ENCODE measurements at places on chromosomes 5 and 9.

DNA sequence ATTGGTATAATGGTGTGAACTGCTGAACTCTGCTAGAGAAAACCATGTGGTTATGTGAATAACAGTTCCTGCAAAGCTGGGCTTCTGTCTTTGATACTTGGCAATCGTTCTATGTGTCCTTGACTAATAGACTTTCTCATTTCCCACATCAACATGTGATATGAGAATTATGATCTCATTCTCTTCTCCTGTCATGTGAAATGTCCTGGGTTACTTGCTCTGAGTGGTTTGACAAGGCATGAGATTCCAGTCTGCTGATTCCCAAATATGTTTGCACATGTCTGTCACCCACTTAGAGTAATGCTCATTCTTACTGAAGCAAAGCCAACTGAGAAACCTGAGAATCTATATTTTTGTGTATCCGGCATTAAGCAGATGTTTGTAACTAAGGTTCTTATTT is 141.2 kb downstream of the PARP8 start:
- DNase-seq: peak; percentile 52

DNA sequence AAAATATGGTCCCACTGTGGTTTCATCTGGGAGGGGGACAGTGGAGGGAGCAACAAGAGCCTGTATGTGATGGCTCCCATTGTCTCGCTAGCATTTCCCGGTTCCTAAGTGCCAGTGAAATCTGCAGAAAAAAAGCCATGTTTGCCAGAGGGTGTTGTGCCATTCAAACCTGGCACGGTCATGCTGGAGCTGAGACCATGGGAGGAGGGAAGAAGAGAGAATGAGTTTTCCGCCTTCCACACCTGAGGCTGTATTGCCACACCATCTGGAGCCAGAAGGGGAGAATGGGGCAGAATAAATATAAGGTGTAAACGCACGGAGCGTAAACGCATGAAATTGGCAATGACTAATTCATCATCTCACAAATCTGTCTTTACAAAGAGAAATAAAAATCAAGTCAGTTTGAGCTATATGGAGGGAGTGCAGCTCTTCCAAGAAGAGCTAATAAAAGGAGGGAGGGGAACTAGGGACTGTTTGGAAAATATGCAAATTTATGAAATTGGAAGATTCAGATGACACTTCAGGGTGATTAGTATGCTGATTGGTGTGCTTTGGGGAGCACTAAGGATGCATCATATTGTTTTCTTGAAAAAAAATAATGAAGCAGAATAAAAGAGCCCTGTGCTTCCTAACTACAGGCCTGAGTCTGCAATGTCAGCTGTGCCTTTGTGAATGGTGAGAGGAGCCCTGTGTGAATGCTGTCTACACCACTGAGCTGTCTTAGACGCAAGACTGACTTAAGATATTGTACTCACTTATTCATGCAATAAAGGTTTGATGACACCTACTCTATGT is 237.9 kb downstream of the NSG2 start:
- no peak for DNase-seq

DNA sequence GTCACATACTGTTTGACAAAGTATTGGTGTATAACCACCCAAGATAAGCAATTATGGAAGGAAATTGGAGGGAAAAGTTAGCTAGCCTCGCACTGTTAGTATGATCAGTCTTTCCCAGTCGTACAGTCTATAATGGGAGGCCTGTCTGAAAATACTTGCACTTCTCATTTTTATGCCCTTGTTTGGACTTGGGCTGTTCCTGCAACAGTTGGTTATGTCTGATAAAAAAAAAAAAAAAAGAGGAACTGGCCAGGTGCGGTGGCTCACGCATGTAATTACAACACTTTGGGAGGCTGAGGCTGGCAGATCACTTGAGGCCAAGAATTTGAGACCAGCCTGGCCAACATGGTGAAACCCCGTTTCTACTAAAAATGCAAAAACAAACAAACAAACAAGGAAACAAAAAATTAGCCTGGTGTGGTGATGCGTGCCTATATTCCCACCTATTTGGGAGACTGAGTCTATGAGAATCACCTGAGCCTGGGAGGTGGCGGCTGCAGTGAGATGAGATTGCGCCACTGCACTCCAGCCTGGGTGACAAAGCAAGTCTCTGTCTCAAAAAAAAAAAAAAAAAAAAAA is 58.3 kb upstream of the ANKRD33B start:
- no peak for DNase-seq

- DNase-seq: no peak
These were observed 253.4 kb downstream of the NR2F1-AS1 start for GRCh38 chr5:93327605-93328004.

- no peak for DNase-seq
These were observed 486.1 kb downstream of the KDM4C start for GRCh38 chr9:7243838-7244237.

- no peak for DNase-seq
These were observed at the start of gene SUSD3 for GRCh38 chr9:93058355-93059010. TSS of gene SUSD3 (plus strand) at chr9:93058701. CDS start at chr9:93058743, 42 bp downstream.

DNA sequence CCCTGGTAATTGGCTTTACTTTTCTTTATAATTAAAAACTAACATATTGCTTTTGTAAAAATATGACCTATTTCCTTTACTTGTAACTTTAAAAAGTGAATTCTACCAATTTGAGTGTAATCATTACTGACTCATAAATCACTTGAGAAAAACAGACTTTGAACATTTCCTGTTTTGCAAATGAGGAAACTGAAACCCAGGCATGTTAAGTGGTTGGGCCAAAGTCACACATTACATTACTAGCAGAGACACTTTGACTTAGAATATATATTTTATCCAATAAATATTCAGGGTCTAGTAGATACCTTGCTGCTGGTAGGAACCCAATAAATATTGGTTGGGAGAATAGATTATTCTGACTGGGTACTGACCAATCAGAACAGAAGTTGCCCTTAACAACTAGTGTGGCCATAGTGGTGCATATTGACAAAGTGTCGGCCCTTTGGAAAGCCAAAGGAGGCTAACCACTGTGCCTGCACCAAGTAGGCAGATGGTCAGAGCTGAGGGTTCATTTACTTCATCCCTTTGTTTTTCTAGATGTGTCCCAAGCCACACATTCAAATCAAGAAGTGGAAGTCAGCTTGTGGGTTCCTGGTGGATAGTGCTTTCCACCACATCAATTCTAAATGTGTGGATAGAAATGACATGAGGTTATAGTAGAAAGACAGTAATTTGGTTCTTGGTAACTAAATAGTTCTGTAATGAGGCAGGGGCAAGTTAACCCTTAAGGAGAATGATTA is 365.1 kb upstream of the RIOK2 start:
- no peak for DNase-seq

DNA sequence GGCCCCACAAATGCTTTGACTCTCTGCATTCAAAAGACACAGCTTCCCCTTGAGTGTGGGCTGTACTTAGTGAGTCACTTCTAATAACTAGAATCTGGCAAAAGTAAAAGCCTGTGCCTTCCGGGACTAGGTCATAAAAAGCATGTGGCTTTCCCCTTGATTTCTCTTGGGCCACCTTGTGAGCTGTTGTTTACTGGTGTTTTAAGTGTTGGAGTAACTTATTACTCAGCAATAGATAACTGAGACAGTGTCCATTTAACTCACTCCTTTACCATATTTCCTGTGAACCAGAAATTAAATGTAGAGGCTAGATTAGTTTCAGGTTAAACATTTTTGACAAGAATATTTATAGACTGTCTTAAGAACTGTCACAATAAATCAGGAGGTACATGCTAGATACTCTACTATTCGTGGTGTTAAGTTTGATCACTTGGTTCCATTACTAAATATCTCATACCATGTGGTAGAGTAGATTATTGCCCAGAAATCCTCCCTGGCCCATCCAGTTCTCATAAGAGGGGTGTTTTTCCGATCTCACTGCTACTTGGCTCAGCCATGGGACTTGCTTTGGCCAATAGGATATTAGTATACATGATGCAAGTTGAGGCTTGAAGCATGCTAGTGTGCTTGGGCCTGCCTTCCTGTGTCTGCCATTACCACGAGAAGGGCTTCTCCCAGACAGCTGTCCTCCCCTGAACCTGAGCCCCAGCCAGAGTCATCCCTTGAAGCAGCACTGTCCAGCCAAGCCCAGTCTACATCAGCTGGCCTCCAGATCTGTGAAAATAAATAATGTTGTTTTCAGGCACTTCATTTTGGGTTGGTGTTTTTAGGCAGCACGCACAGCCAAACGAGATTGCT is 10.4 kb upstream of the CMBL start:
- no peak for DNase-seq

DNA sequence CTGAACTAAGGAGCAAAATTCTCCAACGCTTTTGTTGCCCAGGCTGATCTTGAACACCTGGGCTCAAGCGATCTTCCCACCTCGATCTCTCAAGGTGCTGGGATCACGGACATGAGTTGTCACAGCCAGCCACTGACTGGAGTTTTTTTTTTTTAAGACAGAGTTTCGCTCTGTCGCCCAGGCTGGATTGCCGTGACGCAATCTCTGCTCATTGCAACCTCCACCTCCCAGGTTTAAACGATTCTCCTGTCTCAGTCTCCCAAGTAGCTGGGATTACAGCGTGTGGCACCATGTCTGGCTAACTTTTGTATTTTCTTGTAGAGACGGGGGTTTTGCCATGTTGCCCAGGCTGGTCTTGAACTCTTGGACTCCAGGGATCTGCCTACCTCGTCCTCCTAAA is 58.2 kb downstream of the EHMT1 start:
- no peak for DNase-seq

DNA sequence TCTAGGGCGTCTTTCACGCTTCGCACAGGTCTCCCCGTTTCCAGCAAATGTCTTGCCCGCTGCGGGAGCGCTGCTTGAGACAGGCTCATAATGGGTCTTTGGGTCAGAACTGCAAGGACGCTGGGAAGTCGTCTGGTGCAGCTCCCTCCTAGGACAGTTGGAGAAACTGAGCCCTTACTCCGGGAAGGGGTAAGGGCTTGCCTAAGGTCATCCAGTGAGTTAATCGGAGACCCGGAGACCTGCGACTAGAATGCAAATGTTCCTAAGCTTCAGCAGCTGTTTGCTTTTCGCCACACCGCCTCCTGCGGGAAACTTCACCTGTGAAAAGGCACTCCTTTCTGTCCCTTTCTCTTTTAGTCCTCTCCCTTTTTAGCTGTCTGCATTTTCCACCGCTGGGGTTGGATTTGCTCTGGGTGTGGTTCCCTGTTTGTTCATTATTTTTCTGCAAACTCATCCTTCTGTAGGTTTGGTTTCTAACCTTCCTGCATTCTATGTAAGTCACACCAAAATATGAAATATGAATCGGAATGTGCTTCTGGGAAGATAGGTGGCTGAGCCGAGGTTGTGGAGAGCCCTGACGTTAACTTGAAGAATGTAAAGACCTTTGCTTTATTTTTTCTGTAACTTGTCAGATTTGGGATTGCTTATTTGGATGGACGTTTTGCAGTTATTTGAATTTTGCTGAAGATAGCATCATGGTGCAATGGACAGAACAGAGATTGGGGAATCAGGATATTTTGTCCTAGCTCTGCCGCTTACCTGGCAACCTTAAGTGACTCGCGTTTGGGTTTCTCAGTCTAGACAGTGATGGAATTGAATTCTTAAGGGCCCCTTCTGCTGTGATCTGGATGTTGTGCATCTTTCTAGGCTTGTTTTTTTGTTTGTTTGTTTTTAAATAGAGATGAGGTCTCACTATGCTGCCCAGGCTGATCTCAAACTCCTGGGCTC is 909 bp downstream of the SLC36A1 start:
- DNase-seq: no peak

DNA sequence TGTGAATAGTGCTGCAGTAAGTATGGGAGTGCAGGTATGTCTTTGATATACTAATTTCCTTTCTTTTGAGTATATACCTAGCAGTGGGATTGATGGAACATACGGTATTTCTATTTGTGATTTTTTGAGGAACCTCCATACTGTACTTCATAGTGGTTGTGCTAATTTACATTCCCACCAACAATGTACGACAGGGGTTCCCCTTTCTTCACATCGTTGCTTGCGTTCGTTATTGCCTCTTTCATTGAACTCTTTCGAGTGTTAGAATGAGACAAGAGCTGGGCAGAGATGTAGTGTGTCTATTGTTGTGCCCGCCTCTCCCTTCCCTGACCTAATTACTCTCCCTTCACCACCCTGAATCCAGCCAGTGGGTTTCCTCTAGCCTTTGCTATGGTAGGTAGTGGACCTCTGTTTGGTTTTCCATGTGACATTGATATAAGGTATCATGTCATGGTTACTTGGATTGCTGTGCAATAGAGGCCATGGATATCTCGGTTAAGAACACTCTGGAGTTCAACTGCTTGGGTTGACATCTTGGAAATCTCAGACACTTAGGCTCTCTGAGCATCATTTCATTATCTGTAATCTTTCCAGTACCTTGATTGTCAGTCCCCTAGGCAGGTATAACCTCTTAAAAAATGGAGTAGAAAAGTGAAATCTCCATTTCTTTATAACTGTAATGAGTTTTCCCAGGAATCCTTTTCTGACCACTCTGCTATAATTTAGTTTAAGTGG is 19.5 kb downstream of the AOPEP start:
- no peak for DNase-seq

DNA sequence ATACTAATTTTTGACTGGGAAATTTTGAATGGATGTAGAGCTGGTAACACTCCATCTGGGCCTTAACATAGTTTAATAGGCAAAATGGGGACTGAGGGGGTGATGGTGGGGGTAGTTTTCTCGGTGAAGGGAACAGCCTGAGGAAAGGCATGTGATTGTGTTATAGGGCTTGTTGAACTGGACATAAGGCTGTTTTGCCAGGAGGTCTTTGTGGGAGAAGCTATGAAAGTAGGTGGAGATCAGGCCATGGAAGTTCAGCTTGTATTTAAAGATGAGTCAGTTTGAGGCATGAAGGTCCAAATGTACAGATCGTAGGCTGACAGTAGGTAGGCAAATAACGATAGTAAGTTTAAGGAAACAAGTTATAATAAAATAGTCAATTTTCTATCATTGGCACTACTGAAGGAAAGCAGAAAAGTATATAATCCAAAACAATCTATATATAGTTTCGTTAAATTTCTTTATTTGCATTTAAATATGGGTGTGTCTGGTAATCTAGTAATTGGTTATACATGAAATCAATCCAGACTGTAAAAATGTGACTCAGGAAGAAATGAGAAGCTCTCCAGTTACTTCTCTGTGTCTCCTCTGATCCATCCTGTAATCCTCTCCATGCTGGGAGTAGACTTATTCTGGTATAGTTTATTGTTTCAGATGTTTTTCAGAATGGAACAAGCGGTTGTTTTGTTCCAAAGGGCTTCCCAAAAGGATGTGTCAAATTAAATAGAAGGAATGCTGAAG is 2.8 kb downstream of the CSNK1G3 start:
- no peak for DNase-seq

DNA sequence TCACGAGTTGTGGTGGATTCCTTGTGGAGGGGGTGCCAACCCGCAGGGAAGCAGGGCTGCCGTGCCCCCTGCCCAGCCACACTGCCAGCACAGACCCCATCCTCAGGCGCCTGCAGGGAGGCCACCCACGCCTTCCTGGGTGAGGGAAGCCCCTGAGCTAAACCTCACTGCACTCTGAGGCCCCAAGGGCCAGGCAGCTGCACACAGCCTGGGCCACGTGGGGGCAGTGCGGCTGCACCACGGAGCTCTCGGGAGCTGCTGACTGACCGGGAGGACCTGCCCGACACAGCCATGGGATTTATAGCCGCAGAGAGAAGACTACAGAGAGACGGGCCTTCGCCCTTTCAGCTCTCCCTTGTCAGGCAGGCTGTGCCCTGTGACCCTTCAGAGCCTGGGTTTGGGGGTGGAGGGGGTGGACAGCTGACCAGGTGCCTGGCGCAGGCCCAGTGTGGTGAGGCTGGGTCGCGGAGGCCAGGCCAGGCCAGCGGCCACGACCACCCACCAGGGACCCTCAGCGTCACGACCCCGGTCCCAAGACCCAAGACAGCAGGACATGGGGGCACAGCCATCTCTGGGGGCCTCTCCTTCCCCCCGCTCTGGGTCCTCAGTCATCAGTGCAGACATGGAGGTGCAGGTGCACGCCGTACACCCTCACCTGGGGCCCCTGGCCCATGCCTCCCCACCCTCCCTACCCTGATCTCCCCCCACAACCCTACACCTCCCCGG is 4.3 kb upstream of the AHRR start:
- DNase-seq: peak; percentile 31

Measured in stromal cell of bone marrow (primary cell).